ENCODE measurements at places on chromosomes 6 and 20.
A peak's percentile ranks its signal among the peaks of the same experiment; 100 is the strongest.

DNA sequence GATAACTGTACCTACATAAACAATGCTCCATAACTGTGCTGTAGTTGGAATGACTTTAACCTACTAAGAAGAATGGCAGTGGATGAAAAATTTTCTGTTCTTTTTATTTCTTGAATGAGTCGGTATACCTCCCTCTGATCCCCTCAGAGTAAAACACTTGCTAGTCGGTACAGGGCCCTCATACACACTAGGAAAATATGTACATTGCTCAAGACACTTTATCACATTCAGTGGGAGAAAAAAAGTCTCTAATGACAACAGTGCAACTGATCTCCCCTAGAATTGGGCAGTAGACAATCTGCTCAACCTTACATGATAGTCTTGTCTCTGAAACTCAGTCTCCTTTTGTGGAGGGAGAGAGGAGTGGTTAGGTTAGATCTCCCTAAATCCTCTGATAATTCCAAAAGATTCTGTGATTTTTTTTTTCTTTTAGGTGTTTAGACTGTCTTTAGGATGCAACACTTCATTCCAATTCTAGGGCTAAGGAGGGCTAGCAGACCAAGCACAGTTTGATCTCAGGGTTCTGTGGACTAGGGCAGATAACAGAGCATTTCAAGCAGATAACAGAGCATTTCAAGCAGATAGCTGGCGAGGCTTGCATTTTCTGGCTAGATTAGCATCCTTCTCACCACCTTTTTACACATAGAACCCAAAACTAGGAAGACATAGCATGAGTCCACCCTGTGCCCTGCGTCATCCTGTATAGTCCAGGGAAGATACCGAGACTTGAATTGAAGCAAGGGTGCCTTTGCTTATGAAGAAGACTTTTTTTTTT lies 100.3 kb upstream of the TNFAIP3 start:
- no peak overlapping the region for H3K4me3 ChIP-seq
- no peaks in the 10 kb centered on the region for H3K36me3 ChIP-seq
- peaks cover 18% of the 10 kb centered on the region for H3K4me1 ChIP-seq
- DNase-seq = no peak

DNA sequence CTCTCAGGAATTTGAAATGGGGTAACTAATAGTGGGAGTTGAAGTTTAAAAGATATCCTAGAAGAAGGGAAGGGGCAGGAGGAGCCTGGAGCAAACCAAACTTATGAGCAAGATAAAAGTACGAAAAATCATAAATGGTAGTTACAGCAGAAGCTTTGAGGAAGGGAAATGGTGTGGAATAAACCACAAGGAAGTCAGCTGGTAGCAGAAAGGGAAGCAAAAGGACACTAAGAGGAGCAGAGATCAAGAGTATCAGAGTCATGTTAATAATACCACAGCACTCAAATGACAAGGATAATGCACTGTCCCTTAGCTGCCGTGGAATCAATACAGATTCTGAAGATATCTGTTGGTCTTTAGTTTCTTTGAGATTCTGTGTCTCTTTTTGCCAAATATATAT lies 44.9 kb upstream of the CCDC28A start:
- H3K27ac ChIP-seq = no peak overlapping the region
- no peak for DNase-seq
- peaks cover 3% of the 10 kb centered on the region for H3K27me3 ChIP-seq
- peaks cover 2% of the 10 kb centered on the region for H3K4me1 ChIP-seq

DNA sequence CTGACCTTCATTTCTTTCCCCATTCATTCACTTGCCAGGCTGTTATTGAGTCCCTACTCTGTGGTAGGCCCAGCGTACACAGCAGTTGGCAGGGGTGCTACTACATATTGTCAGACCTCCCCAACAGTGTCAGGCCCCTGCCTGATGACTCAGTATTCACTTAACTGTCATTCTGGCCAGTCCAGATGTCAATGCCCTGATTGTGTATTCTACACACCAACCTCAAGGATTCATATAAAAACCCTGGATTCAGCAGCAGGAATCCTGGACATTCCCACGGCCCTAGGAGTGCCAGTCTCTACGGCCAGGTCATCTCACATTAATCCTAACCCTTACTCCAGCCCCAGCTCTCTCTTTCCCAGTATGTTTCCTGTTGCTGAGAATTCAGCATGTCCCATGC lies 151.5 kb downstream of the TASP1 start:
- no peak overlapping the region for H3K4me3 ChIP-seq
- no peak overlapping the region for H3K27ac ChIP-seq
- peaks cover 6% of the 10 kb centered on the region for H3K4me1 ChIP-seq
- peaks cover 8% of the 10 kb centered on the region for H3K36me3 ChIP-seq
- H3K27me3 ChIP-seq = no peaks in the 10 kb centered on the region

DNA sequence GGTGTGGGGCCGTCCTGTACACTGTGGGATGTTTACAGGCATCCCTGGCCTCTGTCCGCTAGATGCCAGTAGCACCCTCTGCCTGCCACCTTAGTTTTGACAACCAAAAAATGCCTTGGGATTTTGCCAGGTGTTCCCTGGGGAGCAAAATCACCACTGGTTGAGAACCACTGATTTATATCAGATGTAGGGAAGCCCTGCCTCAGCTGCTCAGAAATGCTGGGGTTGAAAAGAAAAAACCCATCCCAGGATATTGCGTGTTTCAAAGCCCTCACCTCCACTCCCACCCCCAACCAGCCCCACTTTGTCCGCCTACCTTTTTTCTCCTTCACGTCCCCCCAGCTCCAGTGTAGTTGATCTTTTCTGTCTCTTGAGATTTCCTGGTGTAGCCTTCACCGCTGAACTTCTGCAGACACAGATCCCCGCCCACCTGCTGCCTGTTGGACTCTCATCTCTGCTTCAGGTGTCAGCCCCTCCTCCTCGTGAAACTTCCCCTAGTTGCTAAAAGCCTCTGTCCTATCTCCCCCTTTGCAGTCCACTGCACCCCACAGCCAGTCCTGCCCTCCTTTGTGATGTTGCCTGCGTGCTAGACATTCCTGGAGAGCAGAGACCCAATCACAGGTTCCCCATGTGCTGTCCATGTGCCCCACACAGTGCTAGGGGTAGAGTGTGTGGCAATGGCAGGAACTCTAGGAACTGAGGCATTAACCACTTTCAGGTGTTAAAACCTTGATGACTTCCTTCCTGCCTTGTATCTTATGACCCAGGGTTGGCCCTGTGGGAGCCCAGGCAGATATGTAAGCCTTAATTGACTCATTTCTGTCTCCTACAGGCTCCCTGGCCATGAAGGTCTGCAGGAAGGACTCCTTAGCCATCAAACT lies 98.9 kb downstream of the TBC1D7 start:
- peak; percentile 62 for DNase-seq
- H3K36me3 ChIP-seq = peaks cover 2% of the 10 kb centered on the region
- H3K4me1 ChIP-seq = peaks cover 25% of the 10 kb centered on the region
- peaks cover 9% of the 10 kb centered on the region for H3K27me3 ChIP-seq
- H3K27ac ChIP-seq = peak overlapping the region; percentile 82

DNA sequence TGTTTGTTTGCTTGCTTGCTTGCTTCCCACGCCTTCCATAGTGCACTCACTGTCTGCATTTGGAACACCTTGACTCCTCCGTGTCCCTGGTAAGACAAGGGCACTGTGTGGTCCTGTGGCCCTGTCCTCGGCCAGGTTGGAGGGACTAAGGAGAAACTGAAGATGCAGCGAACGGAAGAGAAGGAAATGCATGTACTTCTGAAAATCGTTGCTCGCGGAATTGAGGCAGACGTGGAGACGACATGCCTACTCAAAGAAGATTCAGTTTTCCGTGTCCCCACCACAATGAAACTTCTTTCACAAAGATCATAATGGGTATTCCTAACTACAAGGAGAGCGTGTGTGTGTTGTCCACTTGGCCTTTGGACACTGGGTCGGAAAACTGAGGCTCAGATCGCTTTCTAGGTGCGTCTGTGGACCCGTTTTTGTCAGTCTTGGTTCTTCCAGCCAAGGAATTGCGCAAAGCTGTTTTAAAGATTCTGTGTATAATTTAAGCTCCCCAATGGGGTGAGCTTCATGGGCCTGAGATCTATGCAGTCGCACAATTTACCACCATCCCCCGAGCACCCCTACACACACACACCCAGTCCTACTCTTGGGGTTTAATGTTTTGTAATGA lies 120.4 kb upstream of the ZNF184 start:
- H3K4me3 ChIP-seq = no peak overlapping the region
- H3K27me3 ChIP-seq = peaks cover 24% of the 10 kb centered on the region
- DNase-seq = no peak
- H3K27ac ChIP-seq = no peak overlapping the region

DNA sequence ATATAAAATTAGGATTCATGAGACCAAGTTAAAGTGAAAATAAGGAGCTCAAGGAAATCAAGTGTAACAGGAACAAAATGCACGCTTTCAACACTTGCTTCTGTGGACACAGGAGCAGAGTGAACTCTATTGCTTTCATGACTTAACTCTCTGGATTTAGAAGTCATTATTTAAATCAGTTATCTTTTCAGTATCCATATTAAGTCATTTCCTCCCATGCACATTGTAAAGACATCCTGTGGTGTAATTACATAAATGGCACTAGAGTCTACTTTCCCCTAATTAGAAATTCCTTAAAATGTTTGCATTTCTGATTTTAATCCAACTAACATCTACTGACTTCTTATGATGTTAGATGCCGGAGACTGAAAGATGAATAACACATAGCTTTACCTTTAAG lies 88.0 kb downstream of the INSM1 start:
- DNase-seq = no peak
- no peak overlapping the region for H3K4me3 ChIP-seq
- no peaks in the 10 kb centered on the region for H3K27me3 ChIP-seq
- peaks cover 2% of the 10 kb centered on the region for H3K36me3 ChIP-seq

DNA sequence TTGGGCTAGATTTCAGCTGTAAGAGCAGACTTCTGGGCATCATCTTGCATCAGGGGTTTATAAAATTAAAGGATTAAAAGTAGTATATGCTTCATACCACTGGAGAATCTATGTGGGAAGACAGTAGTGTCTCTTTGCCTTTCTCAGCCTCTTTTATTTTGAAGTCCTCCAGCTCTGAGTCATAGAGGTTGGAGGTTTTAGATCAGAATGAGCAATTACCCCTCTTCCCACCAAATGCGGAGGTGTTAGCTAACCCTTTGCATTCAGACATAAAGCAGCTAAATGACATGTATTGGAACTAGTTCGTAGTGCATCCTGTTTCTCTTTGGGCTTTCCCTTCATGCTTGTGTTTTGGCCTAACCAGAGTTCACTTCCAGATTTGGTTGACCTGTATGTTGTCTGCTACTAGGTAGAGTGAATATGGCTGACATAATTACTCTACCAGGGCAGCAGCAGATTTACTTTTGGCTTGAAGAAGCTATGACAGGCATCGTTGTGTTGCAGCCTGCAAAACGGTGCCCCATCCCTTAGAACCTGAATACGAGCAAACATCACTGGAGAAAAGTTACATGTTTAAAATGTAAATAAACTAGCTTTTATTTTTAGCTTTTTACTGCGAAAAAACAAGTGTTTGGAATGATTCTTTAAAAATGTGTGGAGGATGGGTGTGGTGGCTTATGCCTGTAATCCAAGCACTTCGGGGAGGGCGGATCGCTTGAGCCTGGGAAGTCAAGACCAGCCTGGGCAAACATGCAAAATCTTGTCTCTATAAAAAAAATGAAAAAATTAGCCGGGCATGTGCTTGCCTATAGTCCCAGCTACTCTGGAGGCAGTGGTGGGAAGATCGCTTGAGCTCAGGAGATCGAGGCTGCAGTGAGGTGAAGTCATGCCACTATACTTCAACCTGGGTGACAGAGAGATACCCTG lies 82.2 kb downstream of the MYO6 start:
- H3K36me3 ChIP-seq = no peaks in the 10 kb centered on the region
- no peak for DNase-seq
- no peak overlapping the region for H3K4me3 ChIP-seq
- no peaks in the 10 kb centered on the region for H3K4me1 ChIP-seq
- no peak overlapping the region for H3K27ac ChIP-seq

GRCh38 chr6:42222448-42222847 lies 4.8 kb upstream of the MRPS10 start:
- peaks cover 3% of the 10 kb centered on the region for H3K36me3 ChIP-seq
- no peaks in the 10 kb centered on the region for H3K27me3 ChIP-seq
- peaks cover 13% of the 10 kb centered on the region for H3K4me1 ChIP-seq
- no peak for DNase-seq
- H3K4me3 ChIP-seq = no peak overlapping the region

- no peak for DNase-seq
- H3K4me1 ChIP-seq = peaks cover 70% of the 10 kb centered on the region
- peak overlapping the region; percentile 87 for H3K27ac ChIP-seq
- H3K27me3 ChIP-seq = no peaks in the 10 kb centered on the region
- H3K36me3 ChIP-seq = peaks cover 16% of the 10 kb centered on the region
Observed at GRCh38 chr6:90459225-90459758, 127.6 kb downstream of the MAP3K7 start.

DNA sequence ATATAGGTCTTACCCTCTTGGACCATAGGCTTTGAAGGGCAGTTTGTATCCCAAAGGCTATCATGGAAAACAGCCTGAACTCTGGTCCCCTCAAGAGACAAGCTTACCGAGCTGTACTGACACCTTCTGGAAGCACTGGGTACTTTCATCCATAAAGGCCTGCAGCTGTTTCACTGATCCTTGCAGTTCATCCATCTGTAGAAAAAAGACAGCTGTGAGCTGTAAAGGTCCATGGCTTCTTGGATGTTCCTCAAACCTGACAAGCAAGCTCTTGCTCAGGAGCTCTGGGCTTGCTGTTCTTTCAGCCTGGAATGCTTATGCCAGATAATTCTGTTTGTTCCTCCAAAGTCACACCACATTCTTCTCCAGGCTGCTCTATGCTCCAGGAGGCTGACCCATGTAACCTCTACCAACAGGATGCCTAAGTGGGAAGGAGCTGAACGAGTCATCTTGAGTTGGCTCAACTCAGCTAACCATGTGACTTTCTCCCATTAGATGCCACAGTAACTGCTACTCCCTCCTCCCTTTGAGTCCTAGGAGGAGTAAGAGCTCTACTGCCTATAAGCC lies 8.8 kb upstream of the NDRG3 start:
- H3K27me3 ChIP-seq = no peaks in the 10 kb centered on the region
- DNase-seq = peak; percentile 67
- peaks cover 62% of the 10 kb centered on the region for H3K36me3 ChIP-seq
- H3K4me1 ChIP-seq = peaks cover 16% of the 10 kb centered on the region
- H3K27ac ChIP-seq = no peak overlapping the region

GRCh38 chr6:108748055-108748454 lies 100.2 kb upstream of the ARMC2 start:
- no peaks in the 10 kb centered on the region for H3K36me3 ChIP-seq
- DNase-seq = no peak
- H3K27ac ChIP-seq = no peak overlapping the region

- H3K27ac ChIP-seq = no peak overlapping the region
- no peak overlapping the region for H3K4me3 ChIP-seq
- peaks cover 1% of the 10 kb centered on the region for H3K4me1 ChIP-seq
- H3K36me3 ChIP-seq = no peaks in the 10 kb centered on the region
Observed at GRCh38 chr6:148336901-148337300, 5.7 kb upstream of the SASH1 start.
